ENCODE measurements at places on chromosomes 5 and 9.

DNA sequence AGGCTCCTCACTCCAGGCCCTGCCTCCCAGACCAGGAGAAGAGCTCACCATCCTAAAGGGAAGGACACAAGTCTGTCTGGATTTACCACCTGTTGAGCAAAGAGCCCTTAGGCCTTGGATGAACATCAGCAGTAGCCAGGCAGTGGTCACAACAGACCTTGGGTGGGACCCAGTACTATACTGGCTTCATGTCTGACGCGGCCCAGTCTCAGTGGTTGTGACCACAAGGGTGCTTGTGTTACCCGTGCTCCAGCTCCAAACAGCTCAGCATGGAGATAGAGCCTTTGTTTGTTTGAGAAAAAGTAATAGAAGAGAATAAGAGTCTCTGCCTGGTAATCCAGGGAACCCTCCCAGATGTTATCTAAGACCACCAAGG is 617.4 kb downstream of the BRINP1 start:
- no peak for DNase-seq

DNA sequence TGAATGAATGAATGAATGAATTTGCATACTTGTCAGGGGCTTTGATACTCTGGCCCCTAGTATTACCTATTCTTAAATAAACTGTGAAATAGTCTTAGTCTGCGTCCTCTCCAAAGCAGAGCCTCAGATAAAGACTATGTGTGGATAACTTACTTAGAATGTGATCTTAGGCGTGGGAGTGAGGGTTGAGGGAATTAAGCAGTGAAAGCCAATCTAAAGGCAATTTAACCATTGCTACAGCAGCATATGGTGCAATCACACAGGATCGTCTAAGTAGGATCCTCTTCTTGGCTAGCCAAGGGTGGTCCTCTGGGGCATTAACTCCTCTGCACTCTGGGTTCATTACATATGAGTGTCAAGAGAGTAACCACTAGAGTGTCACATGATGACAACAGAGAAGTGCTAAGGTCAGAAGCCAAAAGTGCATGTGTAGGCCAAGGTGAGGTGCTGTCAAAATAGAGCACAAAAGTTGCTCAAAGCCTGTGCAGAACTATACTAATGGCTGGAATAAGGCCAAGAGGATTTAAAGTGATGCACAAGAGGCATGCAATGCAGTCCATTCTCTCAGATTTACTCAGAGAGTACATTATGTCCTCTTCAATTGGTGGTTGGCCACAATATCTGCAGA is 274.4 kb upstream of the SEMA6A start:
- DNase-seq: no peak

- no peak for DNase-seq
Measured at GRCh38 chr9:108960331-108960730, 26.1 kb downstream of the ABITRAM start.

GRCh38 chr9:121285835-121286687 is 18.1 kb downstream of the GSN start:
- DNase-seq: no peak

DNA sequence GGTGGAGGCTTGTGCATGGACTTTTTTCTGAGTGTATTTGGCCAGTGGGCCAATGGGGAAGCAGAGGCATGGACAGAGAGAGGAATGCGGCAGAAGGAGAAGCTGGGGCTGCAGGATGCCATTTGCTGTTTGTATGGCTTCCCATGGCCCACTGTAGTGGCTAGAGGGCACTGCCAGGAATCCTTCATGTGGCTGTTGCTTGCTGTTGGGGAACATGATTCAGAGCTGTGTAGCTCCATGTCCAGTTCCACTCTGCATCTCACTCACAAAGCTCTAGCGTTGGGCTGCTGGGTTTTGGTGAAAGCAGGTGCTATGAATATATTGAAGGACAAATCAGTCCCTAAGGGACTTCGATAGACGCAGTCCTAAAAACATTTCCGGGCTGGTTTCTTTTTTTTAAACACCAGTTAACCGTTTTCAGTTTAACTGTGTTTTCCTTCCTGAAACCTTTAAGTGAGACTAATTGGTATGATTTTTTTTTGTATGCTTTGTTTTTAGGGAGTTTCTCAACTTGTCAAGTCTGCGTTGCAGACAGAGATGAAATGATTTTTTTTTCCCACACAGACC is 51.3 kb downstream of the SLC22A5 start:
- DNase-seq: peak; percentile 63

GRCh38 chr5:78594021-78594420 is 54.6 kb downstream of the LHFPL2 start:
- DNase-seq: no peak

GRCh38 chr5:116696366-116696765 is 121.7 kb upstream of the SEMA6A start:
- DNase-seq: no peak

DNA sequence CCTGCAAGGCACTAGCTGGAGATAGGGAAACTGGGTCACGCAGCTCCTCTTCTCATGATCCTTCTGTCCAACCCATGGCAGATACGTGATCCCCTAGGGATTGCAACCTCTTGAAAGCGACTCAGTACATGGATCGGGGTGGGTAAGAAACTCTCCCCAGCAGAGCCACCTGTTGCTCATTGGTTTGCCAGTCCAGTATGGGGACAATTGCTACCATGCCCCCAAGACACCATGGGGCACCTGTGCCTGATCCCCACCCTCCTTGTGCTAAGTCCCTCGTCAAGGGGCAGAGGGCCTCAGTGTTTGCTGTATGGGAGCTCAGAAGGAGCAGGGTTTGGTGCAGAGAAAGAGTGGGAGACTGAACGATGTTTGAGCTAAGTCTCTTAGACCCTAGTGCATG is 500.9 kb downstream of the ENC1 start:
- DNase-seq: no peak

DNA sequence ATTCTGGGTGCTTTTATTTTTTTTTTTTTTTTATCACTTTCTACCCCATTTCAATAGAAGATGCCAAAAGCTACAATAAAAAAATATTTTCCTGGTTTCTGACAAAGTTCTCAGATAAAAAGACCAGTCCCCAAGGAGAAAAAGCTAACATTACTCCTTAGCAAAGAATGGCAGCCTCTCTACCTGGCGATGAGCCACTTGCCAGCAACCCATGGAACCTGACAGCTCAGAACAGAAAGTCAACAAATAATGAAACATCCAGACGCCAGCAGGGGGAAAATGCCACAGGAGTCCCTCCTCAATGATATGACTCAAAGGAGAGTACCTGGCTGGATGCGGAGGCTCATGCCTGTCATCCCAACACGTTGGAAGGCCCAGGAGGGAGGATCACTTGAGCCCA is 123.2 kb downstream of the MYO10 start:
- DNase-seq: no peak

GRCh38 chr5:40484495-40484894 is 195.2 kb upstream of the PTGER4 start:
- DNase-seq: no peak

GRCh38 chr5:37090781-37091180 is 158.4 kb downstream of the CPLANE1 start:
- no peak for DNase-seq

DNA sequence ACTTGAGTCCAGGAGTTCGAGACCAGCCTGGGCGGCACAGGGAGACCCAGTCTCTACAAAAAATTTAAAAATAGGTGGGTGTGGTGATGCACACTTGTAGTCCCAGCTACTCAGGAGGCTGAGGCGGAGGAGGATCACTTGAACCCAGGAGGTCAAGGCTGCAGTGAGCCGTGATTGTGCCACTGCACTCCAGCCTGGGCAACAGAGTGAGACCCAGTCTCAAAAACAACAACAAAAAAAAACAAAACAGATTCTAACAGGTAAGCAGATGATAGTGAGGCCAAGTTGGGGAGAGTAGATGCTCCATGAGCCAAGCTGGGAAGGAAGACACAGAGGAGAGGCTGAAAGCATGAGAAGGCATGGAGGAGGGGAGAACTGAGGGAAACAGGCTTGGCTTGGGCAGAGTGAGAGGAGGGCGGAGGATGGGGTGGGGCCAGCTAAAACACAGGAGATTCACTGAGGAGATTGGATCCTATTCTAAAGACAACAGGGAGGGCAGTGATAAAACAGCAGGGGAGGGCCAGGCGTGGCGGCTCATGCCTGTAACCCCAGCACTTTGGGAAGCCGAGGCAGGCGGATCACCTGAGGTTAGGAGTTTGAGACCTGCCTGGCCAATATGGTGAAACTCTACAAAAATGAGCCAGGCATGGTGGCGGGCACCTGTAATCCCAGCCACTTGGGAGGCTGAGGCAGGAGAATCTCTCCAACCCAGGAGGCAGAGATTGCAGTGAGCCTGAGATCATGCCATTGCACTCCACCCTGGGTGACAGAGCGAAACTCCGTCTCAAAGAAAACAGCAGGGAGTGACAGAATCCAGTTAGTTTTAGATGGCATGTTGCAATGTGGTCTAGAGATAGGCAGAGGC is 8.4 kb downstream of the RPS14 start:
- no peak for DNase-seq

DNA sequence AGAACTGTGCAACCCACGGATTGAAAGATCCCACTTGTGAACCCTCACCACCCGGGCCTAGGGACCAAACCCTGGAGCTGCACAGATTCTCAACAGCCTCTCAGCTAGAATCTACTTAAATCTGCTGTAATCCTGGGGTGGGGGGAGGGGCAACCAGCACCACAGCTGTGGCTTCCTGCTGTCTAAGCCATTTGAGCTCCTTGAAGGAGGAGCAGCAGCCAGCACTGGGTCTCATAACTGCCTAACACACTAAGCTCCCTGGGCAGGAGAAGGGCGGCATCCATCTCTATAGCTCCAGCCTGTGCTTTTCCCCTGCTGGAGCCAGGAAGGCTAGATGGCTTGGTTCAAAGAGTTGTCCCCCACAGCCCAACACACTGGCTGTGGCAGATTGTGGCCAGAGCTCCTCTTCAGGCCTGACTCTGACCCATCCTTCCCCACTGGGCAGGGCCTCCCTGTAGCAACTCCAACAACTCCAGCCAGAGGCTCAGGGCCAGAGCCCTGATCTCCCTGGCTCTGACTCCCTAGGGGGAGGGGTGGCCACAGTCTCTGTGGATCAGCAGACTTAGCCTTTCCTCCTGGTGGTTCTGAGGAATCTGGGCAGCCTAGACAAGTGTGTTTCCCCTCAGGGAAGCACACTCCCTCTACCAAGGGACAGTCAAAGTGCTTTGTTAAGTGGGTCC is 72.0 kb upstream of the C9orf72 start:
- DNase-seq: no peak

- no peak for DNase-seq
Measured at GRCh38 chr9:34333836-34334235, 4.5 kb downstream of the NUDT2 start.

- DNase-seq: no peak
Measured at GRCh38 chr9:132761602-132762001, 91.3 kb downstream of the GTF3C4 start.

- peak; percentile 34 for DNase-seq
Measured at GRCh38 chr5:160020964-160021363, 12.0 kb downstream of the TTC1 start.

- DNase-seq: no peak
Measured at GRCh38 chr5:116475338-116475737, 99.3 kb downstream of the SEMA6A start.

GRCh38 chr5:53580547-53580946 is 20.1 kb downstream of the NDUFS4 start:
- DNase-seq: no peak

DNA sequence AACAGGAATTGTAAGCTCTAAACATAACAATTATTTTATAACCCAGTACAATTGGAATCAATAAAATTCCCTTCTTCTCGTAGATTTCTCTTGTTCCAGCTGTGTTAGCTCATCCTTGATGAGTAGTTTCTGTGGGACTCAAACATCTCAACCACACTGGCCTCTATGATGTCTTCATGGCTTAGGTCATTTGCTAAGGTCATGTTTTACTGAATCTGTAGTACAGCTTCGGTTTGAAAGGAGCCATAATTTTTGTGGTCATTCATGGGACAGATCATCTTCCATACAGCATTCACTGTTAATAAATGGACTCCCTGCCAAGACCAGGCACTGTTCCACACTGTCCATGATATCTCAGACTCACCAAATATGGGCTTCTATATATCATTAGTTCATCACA is 369.0 kb upstream of the RFX3 start:
- no peak for DNase-seq

DNA sequence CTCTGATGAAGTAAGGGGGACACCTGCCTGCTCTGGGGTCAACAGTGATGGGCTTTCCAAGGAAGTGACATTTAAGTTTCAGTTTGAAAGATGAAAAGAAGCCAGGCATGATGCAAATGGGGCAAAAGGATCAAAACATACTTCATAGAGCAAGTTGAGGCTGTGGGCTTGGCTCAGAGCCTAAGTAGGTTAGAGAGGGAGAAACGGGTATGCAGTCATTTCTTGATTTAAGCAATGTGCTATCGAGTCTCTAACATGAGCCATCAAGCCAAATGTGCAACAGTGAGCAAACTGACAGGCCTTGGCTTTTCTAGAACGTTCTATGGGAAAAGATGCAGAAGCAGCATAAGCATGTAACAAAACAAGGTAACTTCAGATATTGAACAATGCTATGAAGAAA is 80.6 kb downstream of the ADRB2 start:
- no peak for DNase-seq

GRCh38 chr9:5631026-5631425 is 2.1 kb downstream of the RIC1 start:
- no peak for DNase-seq
